ENCODE measurements at places on chromosomes 11 and 22. TPM values are rescaled to one million over a fixed set of nuclear protein-coding genes. Genes with fewer than 3 reads are reported as not detected.

DNA sequence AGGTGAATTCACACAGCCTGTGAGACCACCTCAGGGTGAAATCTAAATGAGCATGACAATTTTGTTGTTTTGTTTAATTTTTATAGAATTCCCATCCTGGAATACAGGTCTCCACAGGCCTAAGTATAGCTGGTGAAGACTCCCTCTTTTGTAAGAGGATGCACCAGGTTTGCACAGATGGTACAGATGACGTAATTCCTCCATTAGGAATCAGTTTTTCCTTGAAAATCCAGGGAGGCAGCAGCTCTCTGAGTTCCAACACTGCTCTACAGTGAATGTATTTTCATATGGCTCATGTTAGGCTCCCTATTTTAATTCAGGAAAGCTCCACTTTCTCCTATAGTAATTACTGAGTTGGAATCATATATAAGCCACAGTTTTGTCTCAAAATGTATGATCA lies 47.2 kb downstream of the USP28 start:
- no peak for DNase-seq

GRCh38 chr11:123683428-123684170 lies 29.2 kb upstream of the SCN3B start:
- no peak for DNase-seq

- DNase-seq: no peak
Measured at GRCh38 chr11:20840341-20840740, 171.0 kb downstream of the NELL1 start.

DNA sequence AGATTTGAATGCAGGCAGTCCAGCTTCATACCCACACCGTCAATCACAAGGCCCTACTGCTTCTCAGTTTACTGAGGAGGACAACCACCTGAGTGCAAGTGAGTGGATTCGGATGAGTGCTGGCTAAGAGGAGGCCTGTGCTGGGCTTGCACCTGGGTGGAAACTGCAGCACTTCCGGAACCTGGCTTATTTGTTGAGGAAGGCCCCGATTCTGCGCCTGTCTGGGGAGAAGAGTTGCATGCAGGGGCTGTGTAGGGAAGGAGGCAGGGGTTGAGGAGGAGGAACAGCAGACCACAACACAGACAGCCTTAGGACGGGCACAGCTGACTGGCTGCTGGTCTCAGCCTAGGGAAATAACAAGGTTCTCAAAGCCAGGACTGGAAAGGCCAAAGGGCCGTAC lies 20.8 kb downstream of the ABTB2 start:
- DNase-seq: no peak

DNA sequence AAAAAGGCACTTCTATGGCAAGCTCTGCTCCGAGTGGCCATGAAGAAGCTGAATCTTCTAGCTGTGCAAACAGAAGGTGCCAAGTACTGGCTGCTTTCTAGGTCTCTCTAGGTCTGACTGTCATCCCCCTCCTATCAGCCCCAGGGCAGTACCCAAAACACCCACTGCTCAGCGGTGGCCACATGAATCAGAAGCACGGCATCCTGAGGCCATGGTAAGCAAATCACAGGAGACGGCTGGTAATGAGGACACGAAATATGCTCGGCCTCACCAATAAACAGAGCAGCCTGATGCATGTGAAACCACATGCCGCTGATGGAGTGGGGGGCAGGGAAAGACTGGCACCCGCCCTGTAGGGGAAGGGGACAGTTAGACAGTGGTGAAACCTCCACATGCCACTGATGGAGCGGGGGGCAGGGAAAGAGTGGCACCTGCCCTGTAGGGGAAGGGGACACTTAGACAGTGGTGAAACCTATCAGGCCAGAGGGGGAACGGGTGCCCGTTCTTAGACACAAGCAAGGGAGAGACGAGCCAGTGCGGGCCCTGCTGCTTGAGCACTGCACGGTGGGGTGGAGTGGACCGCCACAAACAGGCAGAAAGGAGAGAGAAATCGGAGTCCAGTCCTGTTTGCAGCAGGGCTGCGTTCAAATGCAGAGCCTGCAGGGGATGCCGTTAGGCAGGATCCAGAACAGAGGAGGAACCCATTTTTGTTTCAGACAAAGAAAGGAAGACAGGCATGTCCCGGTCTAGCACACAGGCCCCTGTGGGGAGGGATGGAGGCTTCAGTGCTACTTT lies 29.9 kb upstream of the MOB2 start:
- DNase-seq: no peak

GRCh38 chr11:7657306-7658025 lies 15.8 kb downstream of the CYB5R2 start:
- DNase-seq: no peak

DNA sequence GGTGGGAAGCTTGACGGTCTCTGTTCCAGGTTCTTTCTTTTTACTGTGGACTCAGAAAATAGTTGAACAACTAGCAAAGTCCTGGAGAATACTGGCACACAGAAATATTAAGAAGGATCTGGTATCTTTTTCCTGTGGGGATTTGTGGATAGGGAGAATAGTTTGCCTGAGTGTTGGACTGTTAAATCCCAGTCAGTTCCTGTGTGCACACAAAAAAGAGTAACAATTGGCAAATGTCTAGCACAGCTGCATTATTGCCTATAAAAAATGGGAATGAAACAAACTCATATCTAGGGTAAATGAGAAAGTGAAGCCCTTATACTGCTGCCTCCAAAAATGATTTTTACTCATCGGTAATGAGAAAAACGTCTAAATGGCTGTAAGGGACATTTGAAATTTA lies 828.2 kb downstream of the JRKL start:
- DNase-seq: no peak

- no peak for DNase-seq
Measured at GRCh38 chr22:22731374-22731676, 86.9 kb downstream of the GGTLC2 start.

Gene SLC25A22
- 50.9 TPM for total RNA-seq

Gene OR8D1
- total RNA-seq: not detected

Gene DNAJB7
- total RNA-seq: not detected

Gene OR52E8
- total RNA-seq: not detected

Gene MUC5AC
- not detected for total RNA-seq

Gene SMTNL1
- total RNA-seq: not detected

Gene TMEM123
- total RNA-seq: 261 TPM

Data from OCI-LY7 (cell line).